Fibroblast of skin of right biceps (primary cell): ENCODE measurements at places on chromosomes 13 and 19.

DNA sequence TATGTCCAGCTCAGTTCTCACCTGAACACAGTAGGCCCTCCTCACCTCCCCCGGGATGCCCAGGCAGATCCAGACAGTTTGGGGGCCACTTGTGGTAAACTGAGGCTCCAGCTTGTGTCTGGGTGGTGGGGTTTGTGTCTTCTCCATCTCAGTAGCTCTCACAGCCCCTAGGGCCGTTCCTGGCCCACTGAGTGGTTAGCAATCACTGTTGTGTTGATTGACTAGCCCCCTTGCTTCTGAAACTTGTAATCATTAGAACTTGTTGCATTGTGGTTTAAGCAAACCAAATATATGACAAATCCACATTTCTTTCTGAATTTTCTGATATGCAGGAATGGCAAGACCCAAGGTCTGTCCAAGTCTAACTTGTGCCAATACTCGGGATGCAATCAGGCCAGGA lies 13.9 kb upstream of the ZNF536 start:
- DNase-seq = no peak

DNA sequence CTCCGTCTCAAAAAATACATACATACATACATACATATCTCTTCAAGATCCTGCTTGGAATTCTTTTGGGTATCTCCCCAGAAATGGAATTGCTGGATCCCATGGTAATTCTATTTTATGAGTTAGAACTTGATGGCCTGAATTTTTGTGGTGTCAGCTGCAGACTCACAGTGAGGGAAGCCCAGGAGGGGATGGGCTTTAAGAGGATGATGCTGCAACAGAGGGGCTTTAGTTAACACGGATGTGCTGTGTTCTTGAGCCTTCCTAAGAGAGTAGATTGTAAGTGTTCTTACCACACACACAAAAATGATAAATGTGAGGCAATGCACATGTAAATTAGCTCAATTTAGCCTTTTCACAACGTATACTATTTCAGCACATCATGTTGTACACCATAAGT lies 31.8 kb downstream of the CACNG6 start:
- peak; percentile 12 for DNase-seq

- no peak for DNase-seq
These were observed 104.0 kb upstream of the GPR12 start for GRCh38 chr13:26864576-26864975.

GRCh38 chr19:16586991-16587832 lies 15.0 kb upstream of the SLC35E1 start:
- peak; percentile 74 for DNase-seq

DNA sequence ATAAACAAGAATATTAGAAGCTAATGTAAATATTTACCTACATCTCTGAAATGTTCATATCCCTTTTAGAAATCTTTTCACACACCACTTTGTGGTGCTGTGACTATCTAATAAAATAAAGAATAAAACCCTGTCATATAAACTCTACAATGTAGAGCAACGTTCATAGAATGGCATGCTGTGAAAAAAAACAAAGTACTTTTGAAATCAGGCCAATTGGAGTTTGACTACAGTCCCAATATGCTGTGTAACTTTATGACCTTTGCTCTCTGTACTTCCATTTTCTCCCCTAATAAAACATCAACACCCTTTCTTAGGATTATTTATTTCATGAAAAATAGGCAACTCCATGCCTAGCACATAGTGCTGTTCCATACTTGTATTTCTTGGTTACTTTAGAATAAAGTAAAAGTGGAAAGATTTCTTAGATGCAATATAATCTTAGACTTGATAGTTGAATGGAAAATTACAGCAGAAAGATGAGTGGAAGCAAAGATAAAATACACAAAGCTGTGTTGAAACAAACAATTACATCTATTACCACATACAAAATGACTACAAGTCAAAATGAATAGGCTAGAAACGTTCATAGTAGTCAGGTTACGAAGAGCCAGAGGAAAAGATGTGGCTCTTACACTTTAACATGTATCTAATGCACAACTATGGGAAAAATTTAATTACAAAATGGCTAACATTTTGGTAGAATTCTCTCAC lies 613.2 kb upstream of the SLITRK5 start:
- DNase-seq = no peak
